GM12878 (cell line): ENCODE measurements at places on chromosomes 3 and 15.
A peak's percentile ranks its signal among the peaks of the same experiment; 100 is the strongest.

- DNase-seq, result peak; percentile 100
Observed at GRCh38 chr3:14651440-14652251, at the start of gene CCDC174. TSS of gene CCDC174 (plus strand) at chr3:14651762. CDS start at chr3:14651837, 75 bp downstream.

DNA sequence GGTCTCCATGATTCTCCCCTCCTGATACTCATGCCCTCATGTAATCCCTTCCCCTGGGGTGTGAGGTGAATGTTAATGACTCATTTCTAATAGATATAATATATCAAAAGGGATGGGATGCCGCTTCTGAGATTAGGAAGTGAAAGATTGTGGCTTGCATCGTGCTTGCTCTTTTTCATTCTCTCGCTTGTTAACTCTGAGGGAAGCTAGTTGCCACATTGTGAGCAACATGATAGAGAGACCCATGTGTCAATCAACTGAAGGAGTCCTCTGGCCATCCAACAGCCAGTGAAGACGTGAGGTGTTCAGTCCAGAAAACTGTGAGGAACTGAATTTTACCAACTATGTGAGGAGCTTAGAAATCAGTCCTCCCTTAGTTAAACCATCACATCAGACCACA, 28.9 kb upstream of the DRD3 start:
- peak; percentile 25 for DNase-seq

DNA sequence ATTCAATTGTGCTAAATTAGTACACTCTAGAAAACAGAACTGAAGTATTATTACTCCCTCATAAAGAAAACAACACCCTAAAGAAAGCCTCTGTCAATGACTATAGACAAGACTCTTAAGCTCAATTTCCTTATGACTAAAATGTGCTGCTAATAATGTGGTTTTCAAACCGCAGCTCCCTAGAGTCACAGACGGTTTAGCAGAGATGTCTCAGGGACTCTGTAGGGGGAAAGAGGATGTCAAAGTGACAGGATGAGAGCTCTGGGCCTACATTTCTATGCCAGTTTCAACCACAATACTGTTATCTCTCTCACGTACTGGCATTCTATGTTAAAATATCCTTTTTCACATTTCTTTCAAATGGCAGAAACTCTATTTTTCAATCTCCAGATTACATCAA, 37.6 kb upstream of the WDR49 start:
- peak; percentile 84 for DNase-seq

GRCh38 chr15:58666957-58667356, 82.5 kb downstream of the ADAM10 start:
- no peak for DNase-seq

- no peak for DNase-seq
Observed at GRCh38 chr3:55189359-55189801, 261.5 kb upstream of the LRTM1 start.

GRCh38 chr3:107028086-107028485, 349.2 kb upstream of the CCDC54 start:
- DNase-seq, result no peak
